ENCODE measurements at places on chromosomes 2 and 18.

DNA sequence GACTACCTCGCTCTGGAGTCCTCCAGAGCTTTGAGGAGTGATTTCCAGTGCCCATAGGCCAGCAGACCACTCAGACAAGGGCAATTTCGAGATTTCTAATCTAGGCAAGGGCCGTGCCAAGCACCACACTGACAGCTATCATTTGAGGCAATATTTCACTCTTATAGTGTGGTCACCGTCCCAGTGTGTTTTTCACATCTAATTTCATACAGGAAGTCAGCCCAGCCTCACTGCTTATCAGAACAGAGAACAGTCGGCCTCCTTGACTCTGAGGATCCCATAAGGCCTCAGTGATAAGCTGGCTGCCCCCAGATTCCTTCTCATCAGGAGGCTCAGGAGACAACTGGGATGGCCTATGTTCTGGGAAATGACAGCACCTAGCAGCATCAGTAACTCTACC lies 581 bp downstream of the CAPN14 start:
- no peak for DNase-seq

- no peak for DNase-seq
Observed at GRCh38 chr2:141316103-141316502, 814.7 kb downstream of the LRP1B start.

- no peak for DNase-seq
Observed at GRCh38 chr2:20348542-20348941, 2.1 kb downstream of the PUM2 start.

DNA sequence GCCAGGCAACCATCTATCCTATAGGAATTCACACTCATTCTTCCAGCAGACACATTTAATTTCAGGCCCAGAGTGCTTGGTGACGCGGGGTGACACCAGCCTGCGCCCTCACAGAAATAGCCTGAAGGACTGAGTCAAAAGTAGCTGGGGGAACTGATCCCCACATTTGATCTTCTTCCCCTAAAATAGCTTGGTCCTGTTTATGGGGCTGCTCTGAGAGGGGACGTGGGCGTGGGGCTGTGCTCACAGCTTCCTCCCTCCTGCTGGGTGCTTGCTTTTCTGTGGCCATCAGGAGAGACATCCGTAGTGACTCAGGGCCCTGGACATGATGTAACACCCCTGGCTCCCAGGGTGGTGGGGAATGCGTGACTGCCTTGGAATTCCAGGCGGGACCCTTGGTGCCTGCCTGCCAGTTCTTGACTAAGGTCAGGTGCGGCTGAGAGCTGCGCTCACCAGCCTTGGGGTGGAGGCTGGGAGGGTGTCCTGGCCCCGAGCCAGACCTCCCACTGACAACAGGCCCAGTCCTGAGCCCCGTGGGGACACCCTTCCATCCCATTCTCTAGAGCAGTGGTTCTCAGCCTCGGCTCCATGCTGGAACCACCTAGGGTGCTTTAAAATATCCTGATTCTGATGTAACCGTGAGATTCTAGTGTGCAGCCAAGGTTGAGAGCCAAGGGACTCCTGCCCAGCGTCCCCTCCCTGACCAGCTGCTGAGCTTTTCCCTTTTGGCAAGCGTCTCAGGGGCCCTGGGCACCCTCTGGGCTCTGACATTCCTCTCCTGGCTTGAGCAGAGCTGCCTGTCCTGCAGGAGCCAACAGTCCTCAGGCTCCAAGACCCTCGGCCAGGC lies 47.4 kb upstream of the SMAD7 start:
- DNase-seq, result no peak
